Stimulated activated CD8-positive, alpha-beta memory T cell treated with anti-CD3 and anti-CD28 coated beads, Interleukin-15, amount 100 ng/mL, for 4 hours (primary cell): ENCODE measurements at places on chromosomes 11 and 22.

DNA sequence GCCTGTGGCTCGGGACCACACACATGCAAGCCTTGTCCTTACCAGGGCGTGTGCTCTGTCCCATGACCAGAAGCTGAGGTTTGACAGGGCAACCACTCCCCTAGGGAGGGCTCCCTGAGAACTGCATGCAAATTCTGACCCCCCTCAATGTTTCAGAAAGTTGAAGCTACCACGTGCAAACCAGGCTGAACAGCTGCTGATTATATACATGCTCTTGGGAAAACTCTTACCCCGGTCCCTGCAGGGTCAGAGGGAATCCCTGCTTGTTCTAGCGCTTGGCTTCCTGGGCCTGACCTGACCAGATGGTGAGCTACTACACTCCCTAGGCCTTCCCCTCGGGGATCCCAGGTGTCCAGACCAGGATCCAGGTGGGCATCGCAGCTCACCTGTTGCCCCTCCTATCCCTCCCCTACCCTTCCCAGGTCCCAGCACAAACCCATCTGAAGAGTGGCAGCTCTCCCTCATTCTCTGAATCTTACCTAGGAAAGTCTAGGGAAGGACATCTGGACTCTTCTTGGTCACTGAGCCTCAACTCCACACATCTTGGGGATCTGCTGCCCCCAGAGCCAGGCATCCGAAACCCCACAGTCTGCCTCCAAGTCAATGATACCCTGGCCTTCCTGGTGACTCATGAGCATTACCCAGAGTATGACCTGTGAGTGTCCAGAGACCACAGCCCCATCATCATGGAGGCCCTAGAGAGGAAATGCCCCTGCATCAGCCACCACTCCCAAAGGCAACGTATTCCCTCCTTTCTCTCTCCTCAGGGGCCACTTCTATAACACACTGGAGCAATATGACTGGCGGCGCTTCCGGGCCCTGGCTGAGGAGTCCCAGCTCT lies 61.5 kb downstream of the BTG4 start:
- no peak for DNase-seq

DNA sequence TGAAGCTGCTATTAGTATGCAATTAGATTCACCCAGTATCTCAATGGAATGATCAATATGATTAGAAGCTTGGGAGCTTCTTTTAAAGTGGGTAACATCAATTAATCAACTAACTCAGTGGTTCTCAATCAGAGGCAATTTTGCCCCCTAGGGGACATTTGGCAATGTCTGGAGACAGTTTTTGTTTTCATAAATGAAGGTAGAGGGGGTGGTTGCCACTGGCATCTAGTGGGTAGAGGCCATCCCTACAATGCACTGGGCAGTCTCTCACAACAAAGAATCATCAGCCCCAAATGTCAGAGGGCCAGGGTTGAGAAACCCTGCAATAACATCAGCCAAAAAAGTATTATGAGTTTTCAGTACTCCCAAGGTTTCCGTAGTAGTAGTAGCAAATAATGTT lies 5.9 kb upstream of the AMOTL1 start:
- no peak for DNase-seq

GRCh38 chr11:11985954-11986949 lies 22.2 kb downstream of the DKK3 start:
- no peak for DNase-seq

DNA sequence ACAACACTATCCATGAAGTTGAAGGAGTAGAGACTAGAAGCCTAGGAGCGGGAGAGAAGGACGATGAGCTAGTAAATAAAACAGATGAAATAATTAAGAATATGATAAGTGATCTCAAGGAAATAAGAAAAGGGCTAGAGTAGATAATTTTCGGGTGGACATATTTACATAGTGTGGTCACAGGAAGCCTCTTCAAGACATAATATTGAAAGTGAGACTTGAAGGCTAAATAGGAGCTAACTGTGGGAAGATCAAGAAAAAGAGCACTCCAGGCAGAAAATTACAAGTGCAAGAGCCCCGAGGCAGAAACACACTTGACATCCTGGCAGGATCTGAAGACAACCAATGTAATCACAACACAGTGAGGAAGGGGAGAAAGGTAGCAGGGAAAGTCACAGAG lies 11.9 kb upstream of the PPFIBP2 start:
- no peak for DNase-seq

GRCh38 chr22:41273128-41273527 lies 12.9 kb downstream of the RANGAP1 start:
- DNase-seq = no peak

DNA sequence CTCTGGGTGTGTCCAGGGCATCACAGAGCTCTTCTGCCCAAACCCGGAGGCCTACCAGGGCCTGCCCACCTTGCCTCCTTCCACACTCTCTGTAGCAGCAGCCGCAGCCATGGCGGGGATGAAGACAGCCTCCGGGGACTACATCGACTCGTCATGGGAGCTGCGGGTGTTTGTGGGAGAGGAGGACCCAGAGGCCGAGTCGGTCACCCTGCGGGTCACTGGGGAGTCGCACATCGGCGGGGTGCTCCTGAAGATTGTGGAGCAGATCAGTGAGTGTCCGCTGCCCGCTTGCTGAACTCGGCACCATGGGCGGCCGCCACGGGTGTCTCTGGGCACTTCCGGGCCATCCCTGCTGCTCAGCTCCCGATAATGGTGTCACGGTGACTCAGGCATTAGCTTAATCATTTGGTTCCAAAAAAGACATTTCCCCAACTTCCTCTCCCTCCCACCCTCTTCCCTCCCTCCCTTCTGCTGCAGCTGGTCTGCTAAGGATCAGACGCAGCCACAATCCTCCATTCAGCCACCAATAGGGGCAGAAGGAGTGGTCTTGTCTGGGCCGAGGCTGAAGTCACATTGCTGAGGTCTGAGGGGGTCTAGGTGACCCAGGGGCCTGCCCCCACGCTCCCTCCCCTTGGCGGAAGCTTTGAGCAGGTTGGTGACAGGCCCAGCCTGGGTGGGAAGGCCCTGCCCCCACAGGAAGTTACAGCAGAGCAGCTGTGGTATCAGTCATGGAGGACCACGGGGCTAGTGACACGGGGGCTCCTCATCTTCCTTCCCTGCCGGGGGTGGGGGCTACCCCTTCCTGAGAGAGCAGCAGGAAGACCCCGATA lies 950 bp downstream of the FERMT3 start:
- DNase-seq = peak; percentile 72

GRCh38 chr11:37502202-37502601 lies 904.2 kb upstream of the RAG2 start:
- DNase-seq = no peak

GRCh38 chr11:102196816-102197215 lies 86.6 kb downstream of the YAP1 start:
- DNase-seq = no peak
